Naive B cell (primary cell): ENCODE measurements at places on chromosomes 16 and 17.

- no peak for DNase-seq
These were observed 129.4 kb downstream of the TANGO6 start for GRCh38 chr16:68972720-68973119.

DNA sequence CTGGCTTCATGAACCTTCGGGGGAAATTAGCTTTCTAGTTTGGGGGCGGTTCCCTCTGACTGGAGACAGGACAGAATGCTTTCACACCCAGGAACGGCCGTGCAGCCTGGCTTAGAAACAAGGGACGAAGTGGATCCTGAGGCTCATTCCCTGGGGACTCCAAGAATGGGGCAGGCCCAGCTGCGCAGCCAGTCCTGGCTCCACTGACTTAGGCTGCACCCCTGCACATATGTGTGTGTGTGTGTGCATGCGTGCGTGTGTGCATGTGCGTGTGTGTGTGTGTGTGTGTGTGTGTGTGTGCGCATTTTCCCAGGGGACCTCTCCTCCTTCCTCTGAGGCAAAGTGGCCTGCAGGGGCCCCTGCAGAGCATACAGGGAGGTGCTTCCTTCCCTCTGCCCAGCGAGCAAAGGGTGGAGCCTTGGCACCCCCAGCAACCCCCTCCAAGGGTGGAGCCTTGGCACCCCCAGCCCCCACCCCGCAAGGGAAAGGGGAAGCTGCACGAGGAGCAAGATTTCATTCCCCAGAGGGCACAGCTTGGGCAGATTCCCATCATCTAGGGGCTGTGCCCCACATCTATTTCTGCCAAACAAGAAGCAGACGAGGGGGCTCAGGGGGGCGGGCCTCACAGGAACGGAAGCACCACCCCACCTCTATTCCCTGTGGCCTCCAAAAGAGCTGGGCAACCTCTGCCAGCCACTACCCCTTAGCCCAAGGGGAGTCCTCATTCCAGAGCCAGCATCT is 97.6 kb upstream of the CBX4 start:
- DNase-seq = peak; percentile 10

DNA sequence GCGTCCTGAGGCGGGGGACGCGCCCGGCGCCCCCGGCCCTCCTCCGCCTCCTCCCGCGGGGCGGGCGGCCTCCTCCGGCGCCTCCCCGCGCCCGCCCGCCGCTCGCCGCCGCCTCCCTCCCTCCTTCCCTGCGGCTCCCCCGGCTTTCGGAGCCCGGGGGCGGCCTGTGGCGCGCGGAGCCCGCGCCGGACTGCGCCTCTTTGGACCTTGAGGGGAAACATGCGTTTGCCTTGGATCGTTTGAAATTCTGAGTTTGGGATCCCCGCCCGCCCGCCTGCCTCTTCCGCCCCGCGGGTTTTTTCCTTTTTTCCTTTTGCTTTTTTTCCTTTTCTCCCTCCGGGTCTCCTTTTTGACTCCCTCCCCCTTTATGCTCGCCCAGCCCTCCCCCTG is 390 bp downstream of the ZNRF1 start:
- no peak for DNase-seq

DNA sequence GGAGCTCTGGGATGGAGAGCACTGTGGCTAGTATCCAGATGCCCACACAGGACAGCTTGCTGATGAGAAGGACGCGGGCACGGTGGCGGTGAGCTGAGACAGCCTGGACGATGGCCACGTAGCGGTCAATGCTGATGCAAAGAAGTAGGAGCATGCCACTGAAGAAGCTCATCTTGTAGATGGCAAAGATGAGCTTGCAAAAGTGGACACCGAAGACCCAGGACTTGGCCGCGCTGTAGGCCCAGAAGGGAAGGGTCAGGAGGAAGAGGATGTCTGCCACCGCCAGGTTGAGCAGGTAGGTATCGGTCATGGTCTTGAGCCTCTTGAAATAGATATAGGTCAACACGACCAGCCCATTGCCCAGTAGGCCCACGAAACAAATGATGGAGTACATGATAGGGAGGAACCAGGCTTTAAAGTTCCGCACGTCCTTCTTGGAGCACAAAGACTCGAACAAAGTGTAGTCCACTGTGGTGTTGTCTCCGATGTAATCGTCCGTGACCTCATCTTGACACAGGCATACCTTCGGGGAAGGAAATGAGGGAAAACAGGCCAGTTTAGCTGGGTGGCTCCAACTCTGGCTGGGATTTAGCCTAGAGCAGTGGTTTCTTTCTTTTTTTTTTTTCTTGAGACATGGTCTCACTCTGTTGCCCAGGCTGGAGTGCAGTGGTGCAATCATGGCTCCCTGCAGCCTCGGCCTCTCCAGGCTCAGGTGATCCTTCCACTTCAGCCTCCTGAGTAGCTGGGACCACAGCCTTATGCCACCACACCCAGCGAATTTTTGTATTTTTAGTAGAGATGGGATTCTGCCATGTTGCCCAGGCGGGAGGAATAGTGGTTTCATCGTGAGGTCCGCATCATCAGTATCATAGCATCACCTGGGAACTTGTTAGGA is 9.7 kb downstream of the CCR7 start:
- DNase-seq = no peak

DNA sequence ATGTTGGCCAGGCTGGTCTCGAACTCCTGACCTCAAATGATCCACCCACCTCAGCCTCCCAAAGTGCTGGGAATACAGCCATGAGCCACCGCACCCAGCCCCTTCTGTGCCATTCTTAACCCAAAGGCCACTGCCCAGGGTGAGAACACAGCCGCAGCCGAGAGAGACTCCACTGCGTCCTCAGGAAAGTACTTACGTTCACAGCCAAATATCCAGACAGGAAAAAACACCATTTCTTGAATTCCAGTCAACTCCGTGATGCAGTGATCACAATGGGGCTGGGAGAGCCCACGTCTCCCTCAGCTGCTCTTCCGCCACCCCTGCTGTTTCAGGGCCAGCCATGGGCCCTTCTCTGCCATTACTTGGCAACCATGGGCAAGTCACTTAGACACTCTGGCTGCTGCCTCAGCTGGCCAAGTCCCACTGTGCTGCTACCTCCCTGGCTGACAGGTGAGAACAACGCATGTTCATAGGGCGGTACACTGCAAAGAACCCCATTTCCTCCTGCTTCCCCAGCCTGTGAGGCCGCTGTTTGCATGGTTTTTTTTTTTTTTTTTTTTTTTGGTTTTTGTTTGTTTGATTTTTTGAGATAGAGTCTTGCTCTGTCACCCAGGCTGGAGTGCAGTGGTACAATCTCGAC is 4.3 kb downstream of the CDIP1 start:
- no peak for DNase-seq

GRCh38 chr16:86508028-86508946 is 2.0 kb upstream of the FOXF1 start:
- DNase-seq = no peak

DNA sequence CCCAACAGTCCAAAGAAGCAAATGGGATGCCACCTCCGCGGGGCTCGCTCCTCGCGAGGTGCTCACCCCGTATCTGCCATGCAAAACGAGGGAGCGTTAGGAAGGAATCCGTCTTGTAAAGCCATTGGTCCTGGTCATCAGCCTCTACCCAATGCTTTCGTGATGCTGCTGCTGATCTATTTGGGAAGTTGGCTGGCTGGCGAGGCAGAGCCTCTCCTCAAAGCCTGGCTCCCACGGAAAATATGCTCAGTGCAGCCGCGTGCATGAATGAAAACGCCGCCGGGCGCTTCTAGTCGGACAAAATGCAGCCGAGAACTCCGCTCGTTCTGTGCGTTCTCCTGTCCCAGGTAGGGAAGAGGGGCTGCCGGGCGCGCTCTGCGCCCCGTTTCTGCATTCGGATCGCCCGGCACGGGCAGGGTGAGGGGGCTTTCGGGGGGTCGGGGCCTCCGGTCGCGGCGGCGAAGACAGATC is at the start of gene CDH13:
Gene CDH13 (plus strand): TSS at position 179 of the 471 bp plus-strand sequence.
- no peak for DNase-seq
